Tibial nerve (tissue), 4 donors: ENCODE measurements at places on chromosomes 3 and 15. TPM values are rescaled to one million over a fixed set of nuclear protein-coding genes. Genes with fewer than 3 reads are reported as not detected.

GRCh38 chr3:30672959-30673358 is 66.6 kb downstream of the TGFBR2 start:
- no peak for DNase-seq

DNA sequence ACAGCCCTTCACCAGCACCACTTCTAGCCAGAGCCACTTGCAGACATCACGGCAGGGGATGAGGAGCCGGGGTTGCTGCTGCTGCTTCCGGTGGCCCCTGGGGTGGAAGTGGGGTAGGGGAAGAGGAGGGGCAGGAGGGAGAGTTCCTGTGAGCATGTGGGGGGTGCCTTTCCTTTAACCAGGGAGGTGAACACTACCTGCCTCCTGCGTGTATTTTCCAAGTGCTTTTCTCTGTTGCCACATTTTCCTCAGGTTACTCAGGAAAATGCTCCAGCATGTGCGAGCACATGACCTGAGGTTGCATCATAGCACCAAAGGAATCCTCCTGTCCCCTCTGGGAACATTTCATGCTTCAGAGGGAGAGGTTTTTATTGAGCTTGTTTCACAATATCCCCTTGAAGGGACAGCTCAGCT is 12.2 kb upstream of the SACM1L start:
- peak; percentile 65 for DNase-seq

DNA sequence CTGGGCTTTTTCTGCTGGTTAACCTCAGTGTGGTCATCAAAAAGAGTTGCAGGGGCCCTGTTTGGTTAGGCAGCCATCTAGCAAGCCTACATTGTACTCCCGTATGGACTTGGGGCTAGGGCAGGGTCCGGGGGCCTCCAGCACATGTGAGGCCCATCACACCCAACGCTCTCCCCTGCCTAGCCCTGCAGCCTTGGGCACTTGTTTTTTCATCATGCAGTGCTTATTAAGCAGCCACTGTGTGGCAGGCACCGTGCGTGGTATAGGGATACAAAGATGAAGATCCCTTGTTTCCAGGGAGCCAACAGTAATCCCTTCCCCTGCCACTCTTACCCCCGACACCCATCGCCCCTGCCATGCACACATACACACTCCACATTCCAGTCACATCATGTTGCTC is 14.2 kb downstream of the MRAS start:
- no peak for DNase-seq

DNA sequence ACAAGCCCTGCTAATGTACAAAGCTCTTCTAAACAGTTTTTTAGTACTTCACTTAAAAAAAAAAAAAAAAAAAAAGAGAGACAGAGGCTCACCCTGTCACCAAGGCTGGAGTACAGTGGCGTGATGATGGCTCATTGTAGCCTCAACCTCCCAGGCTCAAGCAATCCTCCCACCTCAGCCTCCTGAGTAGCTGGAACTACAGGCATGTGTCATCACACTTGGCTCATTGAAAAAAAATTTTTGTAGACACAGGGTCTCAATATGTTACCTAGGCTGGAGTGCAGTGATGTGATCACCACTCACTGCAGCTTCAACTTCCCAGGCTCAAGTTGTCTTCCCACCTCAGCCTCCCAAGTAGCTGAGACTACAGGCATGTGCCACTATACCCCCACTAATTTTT is 47.6 kb upstream of the HEG1 start:
- no peak for DNase-seq

GRCh38 chr3:14537590-14538450 is 2.3 kb downstream of the GRIP2 start:
- DNase-seq = no peak

CPN2 gene
- not detected for total RNA-seq

ZNF445 gene
- 9.6 TPM for total RNA-seq
